ENCODE measurements at places on chromosomes 1 and 21. TPM values are rescaled to one million over a fixed set of nuclear protein-coding genes. Genes with fewer than 3 reads are reported as not detected.

The CACNA1S gene
- polyA plus RNA-seq, result not detected

The OVAAL gene
- polyA plus RNA-seq, result not detected

The ARHGEF10L gene
- not detected for polyA plus RNA-seq

The ZNF683 gene
- 8.8 TPM for polyA plus RNA-seq

The ATXN7L2 gene
- polyA plus RNA-seq, result 7.3 TPM

The LHX8 gene
- not detected for polyA plus RNA-seq

The WDR26 gene
- polyA plus RNA-seq, result 4.0 TPM

The KIFAP3 gene
- 5.5 TPM for polyA plus RNA-seq

The GPR25 gene
- 41.1 TPM for polyA plus RNA-seq

The SIM2 gene
- not detected for polyA plus RNA-seq

The SPRR2E gene
- not detected for polyA plus RNA-seq
